ENCODE measurements at places on chromosomes 11 and 22. TPM values are rescaled to one million over a fixed set of nuclear protein-coding genes. Genes with fewer than 3 reads are reported as not detected.

Gene CTR9
- 21.3 TPM for total RNA-seq

Gene KIAA1671
- total RNA-seq: 162 TPM

Gene ELMOD1
- total RNA-seq: not detected

Gene TRIM34
- 9.1 TPM for total RNA-seq

Gene GSTT2B
- not detected for total RNA-seq

Gene ELFN2
- under 0.01 TPM for total RNA-seq

Gene MRGPRX4
- total RNA-seq: not detected

Gene HPX
- total RNA-seq: 1.8 TPM

Gene GLYAT
- total RNA-seq: not detected

Gene TRPC6
- 15.9 TPM for total RNA-seq

Gene TMPRSS4
- total RNA-seq: 224 TPM

Gene KDM4D
- 0.32 TPM for total RNA-seq

Gene RAB36
- total RNA-seq: 1.1 TPM

Gene LDHAL6A
- not detected for total RNA-seq

Gene TPBGL
- not detected for total RNA-seq

Gene JAM3
- total RNA-seq: 16.4 TPM

Gene AGBL2
- total RNA-seq: 11.1 TPM

Gene POU2AF1
- 1.4 TPM for total RNA-seq

Gene CEP126
- 2.6 TPM for total RNA-seq

Gene ALDH3B1
- total RNA-seq: 12.7 TPM

Gene AQP11
- 5.6 TPM for total RNA-seq

Gene FGF3
- not detected for total RNA-seq

Gene RFPL2
- not detected for total RNA-seq

Gene TMEM126B
- total RNA-seq: 44.6 TPM

Gene ARHGAP42
- 62.5 TPM for total RNA-seq

Gene HMOX1
- total RNA-seq: 172 TPM

Gene TSPAN18
- 2.6 TPM for total RNA-seq

Gene SMARCB1
- 52.2 TPM for total RNA-seq

Gene RIMBP3C
- total RNA-seq: not detected

Gene DENND5A
- 18.9 TPM for total RNA-seq

Gene SCGB2A2
- total RNA-seq: not detected

Gene CLCF1
- total RNA-seq: 4.2 TPM

Gene YAP1
- 90.5 TPM for total RNA-seq

Gene OPCML
- total RNA-seq: not detected

Gene NUDT22
- 110 TPM for total RNA-seq

Gene CUL5
- 25.1 TPM for total RNA-seq

Gene SYT7
- 26.2 TPM for total RNA-seq

Gene ACR
- total RNA-seq: not detected

Gene USP2
- 26.6 TPM for total RNA-seq

Gene GPHA2
- total RNA-seq: 6.0 TPM

Gene DBX1
- total RNA-seq: not detected

Gene NFRKB
- total RNA-seq: 28.7 TPM

Gene FBLN1
- total RNA-seq: 48.6 TPM

Gene MPZL3
- 2.4 TPM for total RNA-seq

Gene OR5AK2
- total RNA-seq: not detected

Gene SEPTIN3
- total RNA-seq: 0.48 TPM

Gene CDPF1
- not detected for total RNA-seq
